Right renal pelvis (tissue), 4 donors: ENCODE measurements at places on chromosomes 5 and 9.

DNA sequence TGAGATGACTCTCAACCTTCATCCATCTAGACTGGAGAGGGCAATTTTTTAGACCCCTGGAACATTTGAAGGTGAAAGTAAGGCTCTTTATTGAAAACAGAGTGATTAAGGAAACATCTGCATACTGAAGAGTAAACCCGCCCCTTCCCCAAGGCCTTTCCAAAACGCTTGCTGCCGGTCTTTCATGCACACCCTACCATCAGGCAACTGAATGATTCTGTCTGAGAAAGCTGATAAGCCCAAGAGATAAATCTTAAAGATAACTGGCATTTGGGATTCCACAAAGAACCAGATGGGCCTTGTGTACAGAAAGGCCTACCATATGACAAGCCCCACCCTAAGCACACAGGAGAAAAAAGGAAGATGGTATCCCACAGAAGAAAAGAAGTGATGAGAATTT, 54.4 kb upstream of the PIK3R1 start:
- no peak for DNase-seq

DNA sequence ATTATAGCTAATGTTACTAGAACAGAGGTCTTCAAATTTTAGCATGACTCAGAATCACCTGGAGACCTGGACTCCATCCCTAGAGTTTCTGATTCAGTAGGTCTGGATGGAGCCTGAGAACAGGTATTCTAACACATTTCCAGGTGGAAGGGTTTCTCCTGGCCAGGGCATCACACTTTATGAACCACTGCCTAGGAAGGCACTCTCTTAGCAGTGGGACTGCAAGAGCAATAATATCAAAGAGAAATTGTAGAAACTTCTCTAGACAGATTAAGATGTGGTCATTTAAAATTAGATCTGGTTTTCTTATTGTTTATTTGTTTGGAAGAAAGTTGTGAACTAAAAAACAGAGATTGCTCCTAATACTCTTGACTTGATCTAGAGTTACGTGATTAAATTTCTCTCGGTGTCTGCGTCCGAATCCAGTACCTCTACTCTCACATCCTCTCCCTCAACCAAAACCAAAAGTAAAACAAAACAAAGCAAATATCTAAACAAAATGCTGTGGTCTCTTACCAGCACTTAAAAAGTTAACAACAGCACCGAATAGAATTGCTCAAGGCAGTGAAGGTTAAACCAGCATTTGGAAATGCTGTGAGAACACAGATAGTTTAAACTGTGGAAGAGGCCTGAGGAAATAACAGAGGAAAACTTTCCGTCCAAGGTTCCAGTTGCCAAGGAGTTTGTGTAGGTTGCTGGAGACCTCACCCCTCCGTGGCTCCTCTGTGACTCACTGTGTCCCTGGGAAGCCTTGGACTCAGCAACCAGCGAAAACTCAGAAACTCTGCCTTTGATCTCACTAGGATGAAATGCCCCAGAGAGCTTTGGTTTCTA, 193.4 kb downstream of the ARRDC3 start:
- DNase-seq: no peak

DNA sequence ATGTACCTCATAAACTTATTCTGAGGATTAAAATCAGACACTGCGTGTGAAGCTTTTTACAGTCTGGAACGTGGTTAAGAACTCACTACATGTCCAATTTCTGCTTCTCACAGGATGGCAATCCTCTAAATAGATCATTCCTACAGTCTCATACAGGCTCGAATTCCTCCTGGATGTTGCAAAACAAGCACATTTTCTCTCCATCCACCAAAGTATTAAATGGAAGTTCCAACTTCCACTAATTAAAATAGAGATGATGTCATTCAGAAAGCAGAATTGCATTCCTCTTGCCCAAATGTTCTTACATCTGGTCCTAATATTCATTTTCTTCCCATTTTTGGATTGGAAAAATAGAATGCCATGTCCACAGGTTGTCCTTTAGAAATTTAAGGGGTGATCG, 145.5 kb upstream of the PCA3 start:
- no peak for DNase-seq

- no peak for DNase-seq
Measured at GRCh38 chr9:35397216-35397698, 92.7 kb upstream of the RUSC2 start.

DNA sequence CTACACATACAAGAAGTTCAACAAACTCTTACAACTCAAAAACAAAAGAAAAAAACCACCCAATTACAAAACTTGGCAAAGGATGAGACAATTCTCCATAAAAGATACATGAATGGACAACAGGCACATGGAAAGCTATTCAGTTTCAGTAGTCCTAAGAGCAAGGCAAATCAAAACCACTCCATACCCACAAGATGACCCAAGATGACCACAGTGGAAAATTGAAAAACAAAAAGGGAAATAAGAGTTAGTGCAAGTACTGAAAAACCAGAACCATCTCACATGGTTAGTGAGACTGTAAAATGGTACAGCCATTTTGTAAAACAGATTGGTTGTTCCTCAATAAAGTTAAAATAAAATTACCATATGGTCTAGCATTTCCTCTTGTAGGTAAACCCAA, 287.1 kb upstream of the CDH9 start:
- DNase-seq: no peak

DNA sequence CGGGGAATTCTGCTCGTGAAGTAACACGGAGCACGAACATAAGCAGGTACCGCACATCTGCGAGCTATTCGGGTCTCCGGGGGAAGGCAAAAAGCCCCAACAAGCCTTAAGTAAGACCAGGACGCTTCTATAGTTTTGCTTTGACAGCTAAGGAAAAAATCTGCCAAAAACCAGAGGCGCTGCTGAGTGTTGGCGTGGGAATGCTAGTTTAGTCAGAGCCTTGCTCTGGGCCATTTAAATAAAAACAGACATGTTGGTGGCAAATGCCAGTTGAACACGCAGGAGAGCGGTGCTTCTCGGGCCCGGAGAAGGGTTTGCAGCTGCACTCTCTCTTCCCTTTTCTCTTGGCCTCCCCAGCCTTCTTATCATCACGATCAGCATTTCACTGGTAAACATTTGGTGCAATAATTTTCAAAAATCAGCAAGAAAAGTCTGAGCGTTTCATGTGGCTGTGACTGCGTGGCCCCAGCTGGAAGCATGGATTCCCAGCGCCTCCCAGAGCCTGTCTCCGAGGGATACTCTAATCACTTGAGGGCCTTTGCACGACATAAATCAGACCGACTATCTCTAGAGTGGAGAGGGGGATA, 6.4 kb upstream of the NOTCH1 start:
- DNase-seq: no peak

DNA sequence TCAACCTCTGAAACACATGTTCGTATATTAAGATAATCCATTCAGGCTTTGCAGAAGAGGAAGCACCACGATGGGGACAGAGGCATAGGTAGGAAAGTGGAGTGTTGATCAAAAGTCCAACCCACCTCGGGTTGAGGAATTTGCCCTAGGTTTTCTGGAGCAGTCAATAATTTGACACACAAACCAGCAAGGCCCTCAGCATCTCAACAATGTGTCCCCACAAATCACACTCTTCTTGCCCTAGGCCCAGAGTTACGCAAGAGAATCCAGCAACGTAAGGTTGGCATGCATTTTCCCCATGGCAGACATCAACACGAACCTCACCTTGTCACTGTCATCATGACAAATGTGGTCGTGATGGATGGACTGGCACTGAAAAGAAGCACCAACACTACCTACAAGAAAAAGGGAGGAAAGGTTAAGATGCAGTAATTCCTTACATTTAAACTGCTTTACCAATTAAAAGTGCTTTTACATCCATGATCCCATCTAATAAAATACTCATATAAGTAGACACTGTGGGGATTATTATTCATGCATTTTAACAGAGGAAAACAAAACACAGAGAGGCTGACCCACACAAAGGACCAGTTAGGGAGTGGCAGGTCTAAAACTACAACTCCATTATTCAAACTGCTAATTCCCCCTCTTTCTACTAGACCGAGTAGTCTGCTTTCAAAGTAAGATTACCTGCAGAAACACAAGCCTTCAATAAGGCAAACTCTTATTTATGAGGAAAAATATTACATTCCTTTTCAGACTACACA, 24.4 kb upstream of the RNF38 start:
- DNase-seq: no peak

DNA sequence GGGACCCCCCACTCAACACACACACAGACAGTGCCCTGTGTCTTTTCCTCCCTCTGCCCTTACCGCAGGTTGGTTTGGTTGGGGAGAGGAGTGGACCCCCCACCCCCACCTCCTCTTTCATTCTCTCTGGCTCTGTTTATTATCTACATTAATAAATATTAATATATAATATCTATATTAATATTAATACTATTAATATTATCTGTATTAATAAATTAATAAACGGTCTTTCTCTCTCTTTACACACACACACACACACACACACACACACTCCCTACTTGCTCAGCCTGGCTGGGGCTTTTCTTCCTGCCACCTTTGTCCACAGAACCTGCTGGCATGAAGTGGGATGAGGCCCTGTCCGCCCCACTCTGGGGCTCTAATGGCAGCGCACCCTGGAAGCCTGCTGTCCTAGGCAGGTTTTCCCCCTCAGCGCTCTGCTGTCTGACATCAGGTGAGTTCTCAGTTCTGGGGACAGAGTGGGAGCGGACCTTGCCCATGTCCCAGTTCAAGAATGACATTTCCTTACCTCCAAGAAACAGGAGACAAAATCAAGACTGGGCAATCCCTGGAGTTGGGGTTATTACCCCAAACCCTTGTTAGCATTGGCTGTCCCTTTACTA, 10.5 kb upstream of the SMIM32 start:
- DNase-seq: no peak

DNA sequence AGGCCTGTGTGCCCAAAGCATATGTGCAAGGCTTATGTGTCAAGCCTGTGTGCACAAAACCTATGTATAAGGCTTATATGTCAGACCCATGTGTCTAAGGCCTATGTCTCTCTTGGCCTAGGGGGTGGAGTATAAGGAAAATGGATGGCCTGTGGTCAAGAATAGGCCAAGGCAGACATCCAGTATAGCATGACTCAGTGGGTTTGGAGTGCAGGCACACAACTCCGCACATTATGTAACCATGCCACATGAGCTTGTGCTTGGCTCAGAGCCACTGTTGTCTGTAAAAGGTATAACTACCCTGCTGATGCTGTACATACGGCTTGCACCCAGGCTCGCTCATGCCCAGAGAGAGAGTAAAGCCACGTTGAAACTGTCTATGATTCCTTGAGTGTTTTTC, 626.4 kb upstream of the NUDT12 start:
- no peak for DNase-seq

GRCh38 chr5:158119961-158120723, 261.2 kb upstream of the CLINT1 start:
- no peak for DNase-seq

DNA sequence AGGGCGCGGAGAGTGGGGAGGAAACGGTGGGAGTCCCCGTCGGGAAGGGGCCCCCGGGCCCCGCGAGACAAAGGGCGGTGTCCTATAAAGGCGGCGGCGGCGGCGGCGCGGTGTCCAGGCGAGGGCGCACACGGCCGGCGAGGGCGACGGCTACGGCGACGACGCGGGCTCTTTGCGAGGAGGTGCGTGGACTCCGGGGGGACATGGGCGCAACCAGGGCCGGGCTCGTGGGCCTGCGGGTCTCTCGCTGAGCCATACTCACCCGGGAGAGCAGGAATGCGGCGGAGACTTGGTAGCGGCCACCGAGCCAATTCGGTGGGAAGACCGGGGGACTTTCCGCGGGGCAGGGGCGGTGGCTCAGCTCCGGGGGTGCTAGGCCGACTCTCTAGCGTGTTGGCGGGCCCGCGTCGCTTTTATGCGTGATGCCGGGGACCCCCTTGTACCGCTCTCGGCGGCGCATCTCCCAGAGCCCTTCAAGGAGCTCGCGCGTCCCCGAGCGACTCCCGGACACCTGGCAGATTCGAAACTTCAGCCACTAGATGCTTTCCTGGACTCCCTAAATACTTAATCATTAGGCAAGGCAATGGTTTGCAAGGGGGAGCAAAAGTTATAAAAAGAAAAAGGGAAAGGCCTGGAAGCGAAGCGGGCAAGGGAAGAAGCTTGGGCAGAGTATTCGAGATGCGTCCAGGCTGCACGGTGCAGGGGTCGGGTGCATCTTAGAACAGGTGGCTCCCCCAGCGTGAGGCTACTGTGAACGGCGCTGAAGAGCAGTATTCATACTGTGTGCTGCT, 5.9 kb upstream of the TAL2 start:
- DNase-seq: no peak

- DNase-seq: peak; percentile 70
Measured at GRCh38 chr5:113487781-113488644, at the start of gene MCC. Gene MCC (minus strand): TSS chr5:113488453.

DNA sequence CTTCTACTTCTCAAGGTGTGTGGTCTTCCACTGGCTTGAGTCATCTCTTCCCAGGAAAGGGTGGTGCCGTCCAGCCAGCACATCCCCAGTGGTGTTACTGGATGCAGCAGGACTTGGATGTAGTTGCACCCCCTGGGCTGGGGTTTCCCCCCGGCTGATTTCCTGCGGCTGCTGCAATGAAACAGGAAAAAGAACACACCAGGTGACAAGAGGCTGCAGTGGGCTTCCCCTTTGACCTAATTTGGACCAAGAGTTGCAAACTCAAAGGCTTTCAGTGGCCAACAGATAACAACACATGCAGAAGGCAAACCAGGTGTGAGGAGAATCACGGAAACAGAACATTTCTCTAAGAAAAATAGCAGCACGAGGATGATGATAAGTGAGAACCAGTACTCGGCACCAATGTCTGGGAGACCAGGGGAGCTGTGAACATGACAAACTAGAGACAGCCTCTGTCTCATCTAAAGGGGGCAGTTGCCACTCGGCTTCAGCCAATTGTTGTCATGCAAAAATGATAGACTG, 83.7 kb downstream of the PDE6A start:
- no peak for DNase-seq

- no peak for DNase-seq
Measured at GRCh38 chr5:82595113-82595512, 317.0 kb upstream of the RPS23 start.

DNA sequence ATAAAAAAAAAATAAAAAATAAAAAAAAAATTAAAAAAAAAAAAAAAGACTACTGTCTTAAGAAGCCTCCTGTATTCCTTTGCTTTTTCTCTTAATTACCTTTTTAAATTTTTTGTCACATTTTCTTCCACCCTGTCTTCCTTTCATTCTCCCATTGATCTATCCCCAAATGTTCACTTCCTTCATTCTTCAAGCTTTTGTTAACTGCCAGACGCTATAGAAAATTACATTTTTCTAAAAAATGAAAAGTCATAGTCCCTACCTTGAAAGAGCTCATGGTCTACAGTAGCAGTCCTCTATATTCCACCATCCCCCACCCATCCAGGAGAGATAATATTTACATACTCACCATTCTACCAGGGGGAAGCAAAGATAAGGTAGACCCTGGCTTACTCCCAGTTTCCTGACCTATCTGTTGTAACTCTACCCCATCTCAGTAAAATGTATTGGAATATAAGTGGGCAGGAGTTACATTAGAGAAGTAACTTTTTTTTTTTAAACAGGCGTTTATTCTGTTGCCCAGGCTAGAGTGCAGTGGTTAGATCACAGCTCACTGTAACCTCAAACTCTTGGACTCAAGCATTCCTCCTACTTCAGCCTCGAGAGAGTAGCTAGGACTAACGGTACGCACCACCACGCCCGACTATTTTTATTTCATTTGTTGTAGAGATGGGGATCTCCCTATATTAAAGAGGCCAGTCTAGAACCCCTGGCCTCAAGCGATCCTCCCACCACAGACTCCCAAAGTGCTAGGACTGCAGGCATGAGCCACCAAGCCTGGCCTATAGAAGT, 3.8 kb upstream of the PRKAA1 start:
- DNase-seq: no peak

GRCh38 chr5:113846941-113847340, 333.4 kb downstream of the YTHDC2 start:
- DNase-seq: no peak
